ENCODE measurements at places on chromosomes 16 and 17.
A peak's percentile ranks its signal among the peaks of the same experiment; 100 is the strongest.

GRCh38 chr16:62738666-62739460 is 702.6 kb upstream of the CDH8 start:
- no peak for DNase-seq

- no peak for DNase-seq
Observed at GRCh38 chr17:39196808-39197291, 619 bp downstream of the CACNB1 start.

GRCh38 chr17:56096026-56096810 is 57.1 kb upstream of the ANKFN1 start:
- DNase-seq: no peak

- peak; percentile 93 for DNase-seq
Observed at GRCh38 chr17:76103274-76104139, at the start of gene EXOC7. TSS of gene EXOC7 (minus strand) at chr17:76103787. CDS start at chr17:76103692, 95 bp downstream.

- DNase-seq: no peak
Observed at GRCh38 chr17:33299115-33299514, 6.0 kb upstream of the ASIC2 start.

- no peak for DNase-seq
Observed at GRCh38 chr17:17304521-17304985, 1.4 kb downstream of the NT5M start.

DNA sequence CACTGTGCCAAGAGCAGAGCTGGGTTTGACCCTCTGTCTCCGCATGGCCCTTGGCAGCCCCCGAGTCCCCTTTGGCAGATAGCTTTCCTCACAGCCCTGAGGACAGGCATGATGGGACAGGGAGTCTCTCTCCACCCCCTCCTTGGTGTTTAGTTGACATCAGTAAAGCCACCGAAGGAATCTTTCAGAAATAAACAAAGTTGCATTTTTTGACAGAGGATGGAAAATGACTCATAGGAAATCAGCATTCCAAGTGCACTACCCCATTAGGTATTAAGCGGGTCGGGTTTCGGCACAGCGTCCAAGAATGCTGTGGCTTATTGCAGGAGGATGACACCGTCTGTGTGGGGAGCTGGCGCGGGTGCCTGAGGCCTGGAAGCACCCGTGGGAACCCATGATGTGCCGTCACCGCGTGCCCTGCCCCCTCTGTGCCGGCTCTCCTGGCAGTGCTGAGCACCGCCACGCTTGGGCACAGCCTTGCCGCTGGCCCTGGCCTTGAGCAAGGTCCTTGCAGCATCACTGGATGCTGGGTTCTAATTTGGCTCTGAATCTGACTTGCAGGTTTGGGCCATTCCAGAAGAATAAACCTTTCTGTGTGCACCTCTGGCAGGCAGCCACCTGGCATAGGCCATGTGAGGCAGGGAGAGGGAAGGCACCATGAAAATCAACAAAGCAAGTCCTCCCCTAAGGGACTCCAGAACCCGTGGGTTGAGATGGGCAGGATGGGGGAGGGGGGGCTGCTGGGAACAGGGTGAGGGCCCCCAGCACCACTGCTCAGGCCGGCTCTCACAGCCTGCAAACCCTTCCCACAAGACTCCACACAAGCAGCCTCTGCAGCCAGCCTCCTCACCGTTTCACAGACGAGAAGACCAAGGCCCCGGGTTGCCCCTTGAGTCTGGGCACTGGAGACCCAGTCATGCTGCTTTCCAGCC is 50.5 kb upstream of the ZNF469 start:
- peak; percentile 100 for DNase-seq

GRCh38 chr16:4743226-4743878 is 9.0 kb downstream of the DNAAF8 start:
- DNase-seq: peak; percentile 7

DNA sequence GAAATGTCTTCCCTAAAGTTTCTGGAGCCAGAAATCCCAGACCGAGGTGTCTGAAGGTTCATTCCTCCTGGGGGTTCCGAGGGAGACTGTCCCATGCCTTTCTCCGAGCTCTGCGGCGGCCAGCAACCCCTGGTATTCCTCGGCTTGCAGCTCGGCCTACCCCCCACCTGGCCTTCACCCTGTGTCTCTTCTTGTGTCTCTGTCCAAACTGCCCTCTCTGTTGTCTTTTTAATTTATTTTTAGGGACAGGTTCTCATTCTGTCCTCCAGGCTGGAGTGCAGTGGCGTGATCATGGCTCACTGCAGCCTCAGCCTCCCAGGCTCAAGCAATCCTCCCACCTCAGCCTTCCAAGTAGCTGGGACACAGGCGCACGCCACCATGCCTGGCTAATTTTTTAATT is 211.7 kb downstream of the SEC14L1 start:
- DNase-seq: no peak

GRCh38 chr16:3734758-3735221 is 17.5 kb upstream of the TRAP1 start:
- no peak for DNase-seq

GRCh38 chr16:86512301-86512859 is 2.1 kb downstream of the FOXF1 start:
- DNase-seq: no peak

DNA sequence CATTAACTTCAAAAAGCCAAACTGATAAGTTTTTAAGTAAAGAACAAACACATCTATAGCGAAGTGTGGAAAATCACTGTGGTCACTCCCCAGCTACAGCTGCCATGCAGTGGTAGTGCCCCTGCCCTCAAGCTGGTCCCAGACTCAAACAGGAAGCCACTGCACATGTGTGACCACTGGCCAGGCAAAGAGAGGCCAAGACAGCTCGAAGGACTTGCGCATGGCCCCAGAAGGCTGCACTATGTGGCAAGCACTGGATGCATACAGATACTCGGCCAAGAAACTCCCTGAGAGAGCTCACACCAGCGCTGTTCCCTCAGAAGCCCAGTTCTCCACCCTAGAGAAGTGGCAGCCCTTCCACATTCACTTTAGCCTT is 82.4 kb downstream of the ANKRD11 start:
- peak; percentile 27 for DNase-seq

GRCh38 chr17:8409966-8410882 is 12.6 kb upstream of the RNF222 start:
- peak; percentile 87 for DNase-seq

GRCh38 chr16:9061358-9061813 is 30.1 kb upstream of the HAPSTR1 start:
- peak; percentile 38 for DNase-seq

DNA sequence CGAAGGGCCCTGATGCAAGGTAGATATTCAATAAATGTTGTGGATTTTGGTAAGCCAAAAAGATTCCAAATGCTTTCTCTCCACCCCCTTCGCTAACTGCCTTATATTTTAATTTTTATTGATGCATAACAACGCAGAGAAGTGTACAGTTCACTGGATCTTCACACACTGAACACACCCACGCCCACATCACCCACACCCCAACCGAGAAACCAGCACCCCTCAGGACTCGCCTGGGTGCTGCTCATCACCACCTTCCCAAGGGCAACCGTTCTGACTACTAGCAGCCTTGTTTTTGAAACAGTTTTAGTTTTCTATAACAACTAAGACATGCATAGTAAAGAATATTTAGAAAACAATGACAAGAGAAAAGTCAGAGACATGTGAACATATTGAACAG is 9.1 kb upstream of the PLCG2 start:
- DNase-seq: no peak

DNA sequence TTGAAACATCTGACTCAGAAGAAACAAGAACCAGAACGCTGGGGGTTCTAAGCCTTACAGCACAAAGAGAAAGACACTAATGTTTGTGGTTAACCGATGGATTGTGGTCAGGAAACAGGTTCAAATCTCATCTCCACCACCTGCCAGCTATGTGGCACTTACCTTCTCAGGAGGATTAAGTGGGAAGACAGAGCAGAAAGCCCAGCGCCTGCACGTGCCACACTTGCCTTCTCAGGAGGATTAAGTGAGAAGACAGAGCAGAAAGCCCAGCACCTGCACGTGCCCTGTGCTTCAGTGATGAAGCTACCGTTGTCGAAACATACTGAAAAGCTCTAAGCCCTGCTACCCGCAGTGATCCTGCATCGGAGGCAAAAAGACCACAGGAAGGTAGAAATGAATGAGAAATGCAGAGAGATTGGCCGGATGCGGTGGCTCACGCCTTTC is 90.6 kb downstream of the NXN start:
- no peak for DNase-seq

DNA sequence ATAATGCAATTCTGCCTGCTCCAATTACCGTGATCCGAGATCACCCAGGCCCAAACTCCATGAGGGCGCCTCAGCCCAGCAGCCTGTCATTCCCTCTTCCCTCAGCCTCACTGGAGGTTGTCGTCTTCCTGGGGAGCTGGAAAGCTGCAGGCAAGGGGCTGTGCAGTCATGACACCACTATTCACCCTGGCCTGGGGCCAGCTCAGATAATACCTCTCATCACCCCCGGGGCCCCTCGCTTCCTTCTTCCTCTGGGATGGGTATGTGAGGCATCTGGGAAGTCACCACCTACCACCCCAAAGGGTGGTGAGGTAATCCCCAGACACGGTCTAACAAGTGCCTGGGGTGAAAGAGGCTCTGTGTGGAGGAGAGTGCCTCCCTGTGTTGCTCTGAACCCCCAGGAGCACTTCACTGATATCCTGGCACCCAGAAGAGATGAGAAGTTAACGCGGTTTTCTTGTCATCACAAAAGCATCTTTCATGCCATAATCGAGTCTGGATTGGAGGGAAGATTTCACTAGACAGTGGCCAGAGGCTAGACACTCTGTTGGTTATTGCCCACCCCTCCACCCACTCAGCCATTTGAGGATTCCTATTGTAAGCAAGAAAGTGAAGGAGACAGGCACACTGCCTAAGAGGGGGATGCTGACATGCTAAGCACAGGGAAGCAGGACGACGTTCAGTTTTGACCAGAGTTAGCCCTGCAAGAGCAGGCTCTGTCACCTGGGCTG is 18.4 kb downstream of the CFAP20 start:
- no peak for DNase-seq

- no peak for DNase-seq
Observed at GRCh38 chr17:72658675-72659074, 433.8 kb downstream of the SLC39A11 start.

DNA sequence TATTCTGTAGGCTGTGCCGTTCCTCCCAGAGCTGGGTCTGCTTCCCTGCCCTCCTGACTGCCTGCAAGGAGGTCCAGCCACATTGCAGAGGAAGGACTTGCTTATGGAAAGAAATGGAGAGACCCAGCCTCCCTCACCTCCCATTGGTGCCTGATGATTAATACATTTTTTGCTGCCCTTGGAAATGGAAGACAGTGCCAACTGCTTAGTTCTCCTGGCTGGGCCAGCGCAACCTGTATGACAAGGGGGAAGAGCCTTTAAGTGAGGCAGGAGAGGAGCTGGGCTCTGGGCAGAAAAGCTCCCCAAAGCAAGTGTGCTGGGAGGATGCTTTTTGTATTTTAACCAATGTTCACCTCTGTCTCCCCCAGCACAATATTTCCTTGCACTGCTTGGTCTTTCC is 238.5 kb downstream of the SOX9 start:
- DNase-seq: no peak

GRCh38 chr17:10197362-10197720 is 1.1 kb downstream of the GAS7 start:
- DNase-seq: no peak

- DNase-seq: no peak
Observed at GRCh38 chr16:66878067-66878466, 2.2 kb upstream of the PDP2 start.

DNA sequence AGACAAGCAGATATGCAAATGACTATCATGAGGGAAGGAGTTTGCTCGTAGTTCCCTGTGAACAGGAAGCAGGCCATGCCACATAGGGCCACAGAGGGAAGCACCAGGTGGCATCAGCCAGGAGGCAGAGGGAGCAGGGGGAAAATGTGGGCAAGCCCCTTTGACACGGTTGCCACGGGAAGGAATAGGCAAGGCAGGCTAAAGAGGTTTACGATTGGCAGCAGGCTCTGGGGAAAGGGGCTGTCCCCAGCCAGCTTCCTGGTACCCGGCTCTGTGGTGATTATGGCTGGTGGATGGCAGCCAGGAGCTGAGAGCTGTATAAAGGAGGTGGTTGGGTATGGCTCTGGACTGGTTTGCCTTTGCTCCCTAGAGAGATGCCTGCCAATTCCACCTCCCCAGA is 848 bp downstream of the CES3 start:
- DNase-seq: peak; percentile 26

GRCh38 chr17:27990100-27990499 is 52.4 kb upstream of the NLK start:
- no peak for DNase-seq

- peak; percentile 65 for DNase-seq
Observed at GRCh38 chr17:31740611-31741082, 118.4 kb downstream of the COPRS start.

GRCh38 chr17:79243603-79243990 is 169.0 kb downstream of the ENGASE start:
- no peak for DNase-seq

GRCh38 chr17:75764711-75765421 is at the start of gene GALK1:
TSS of gene GALK1 (minus strand) at chr17:75765192. CDS start at chr17:75765136, 56 bp downstream.
- peak; percentile 74 for DNase-seq

DNA sequence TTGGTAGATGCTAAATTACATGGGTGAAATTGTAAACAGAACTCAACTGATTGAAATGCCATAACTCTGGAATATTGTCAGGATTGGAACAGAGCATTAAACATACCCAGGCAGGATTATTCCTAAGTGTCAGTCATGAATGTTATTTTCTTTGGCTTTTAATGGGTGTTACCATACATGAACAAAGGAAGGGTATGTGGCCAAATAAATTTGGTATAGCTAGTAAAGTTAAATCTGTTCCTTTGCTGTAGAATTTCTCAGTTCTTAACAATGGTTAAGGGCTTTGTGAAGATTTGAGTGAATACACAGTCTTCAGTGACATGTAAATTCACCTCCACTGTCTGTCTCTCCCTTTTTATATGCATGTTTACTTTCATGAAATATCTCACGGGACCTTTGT is 679.5 kb upstream of the CDH8 start:
- DNase-seq: no peak

- DNase-seq: no peak
Observed at GRCh38 chr17:77928519-77929179, 29.9 kb upstream of the TNRC6C start.

DNA sequence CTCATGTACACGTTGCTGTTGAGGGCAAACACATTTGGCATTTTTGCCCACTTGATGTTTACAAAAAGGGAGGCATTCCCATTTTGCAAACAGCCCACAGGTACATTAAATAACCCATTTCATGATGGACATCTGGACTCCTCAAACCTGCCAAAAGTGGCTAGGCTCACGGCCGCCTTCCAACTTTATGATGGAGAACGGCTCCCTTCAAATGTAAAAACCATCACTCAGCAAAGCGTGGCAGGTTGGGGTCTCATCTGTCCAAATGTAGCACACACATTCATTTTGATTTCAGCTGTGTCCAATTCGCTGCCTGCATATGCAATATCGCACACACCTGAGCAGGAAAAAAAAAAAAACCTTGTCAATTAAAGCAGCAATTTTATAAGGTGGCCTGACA is 417.8 kb downstream of the TMEM114 start:
- DNase-seq: no peak

DNA sequence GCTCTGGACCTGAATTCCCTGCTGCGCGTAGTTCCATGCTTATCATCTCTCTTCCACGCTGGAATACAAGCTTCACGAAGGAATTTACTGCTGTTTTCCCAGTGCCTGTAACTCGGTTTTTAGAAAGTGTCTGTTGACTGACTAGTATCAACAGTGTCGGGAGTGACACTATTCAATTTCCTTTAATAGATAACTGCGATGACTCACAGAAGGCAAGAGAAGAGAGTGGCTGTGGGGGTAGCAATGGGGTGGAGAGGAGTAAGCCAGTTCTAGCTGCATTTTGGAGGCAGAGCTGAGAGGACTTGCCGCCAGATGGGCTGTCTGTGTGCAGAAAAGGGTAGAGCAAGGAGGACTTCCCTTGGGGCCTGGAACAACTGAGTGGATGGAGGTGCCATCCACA is 25.2 kb downstream of the B4GALNT2 start:
- DNase-seq: peak; percentile 27

GRCh38 chr17:30290696-30291542 is 825 bp downstream of the BLMH start:
- peak; percentile 42 for DNase-seq

- DNase-seq: no peak
Observed at GRCh38 chr17:31058976-31059375, 35.8 kb upstream of the NF1 start.

All from cardiac fibroblast (primary cell).